ENCODE measurements at places on chromosomes 1 and 21.

DNA sequence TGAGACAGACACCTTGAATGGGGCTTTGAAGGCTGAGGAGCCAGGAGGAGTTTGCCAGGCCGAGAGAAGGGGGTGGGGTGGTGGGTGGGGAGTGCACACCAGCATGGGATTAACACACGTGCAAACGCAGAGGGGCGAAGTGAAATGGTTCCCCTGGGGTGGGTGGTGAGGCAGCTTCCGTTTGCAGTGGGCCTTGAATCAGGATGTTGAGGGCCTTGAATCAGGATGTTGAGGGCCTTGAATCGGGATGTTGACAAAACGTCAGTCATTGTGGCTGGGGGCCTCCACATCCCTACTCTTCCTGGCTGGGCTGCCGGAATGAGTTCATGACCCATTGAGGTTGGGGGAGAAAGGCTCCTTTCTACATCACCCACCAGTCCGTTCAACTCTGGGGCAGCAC lies 16.6 kb downstream of the LDLRAP1 start:
- no peak for DNase-seq

DNA sequence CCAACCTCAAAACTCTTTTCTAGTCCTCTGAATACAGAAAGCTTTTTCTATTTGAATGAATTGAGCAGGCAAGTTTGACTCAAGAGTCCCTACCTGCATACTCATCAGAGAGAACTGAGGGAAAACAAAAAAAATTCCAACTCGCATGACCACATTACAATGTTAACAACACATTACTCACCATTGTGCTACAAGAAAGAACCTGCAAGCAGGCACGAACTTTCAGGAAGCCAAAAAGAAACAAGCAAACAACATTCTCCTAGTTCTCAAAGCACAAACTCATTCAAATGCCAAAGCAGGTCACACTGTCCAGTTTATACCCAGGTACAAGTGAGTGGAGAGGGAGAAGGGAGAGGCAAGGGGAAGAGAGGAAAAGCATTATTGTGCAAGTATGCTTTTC lies 14.6 kb downstream of the OTUD7B start:
- DNase-seq = no peak

DNA sequence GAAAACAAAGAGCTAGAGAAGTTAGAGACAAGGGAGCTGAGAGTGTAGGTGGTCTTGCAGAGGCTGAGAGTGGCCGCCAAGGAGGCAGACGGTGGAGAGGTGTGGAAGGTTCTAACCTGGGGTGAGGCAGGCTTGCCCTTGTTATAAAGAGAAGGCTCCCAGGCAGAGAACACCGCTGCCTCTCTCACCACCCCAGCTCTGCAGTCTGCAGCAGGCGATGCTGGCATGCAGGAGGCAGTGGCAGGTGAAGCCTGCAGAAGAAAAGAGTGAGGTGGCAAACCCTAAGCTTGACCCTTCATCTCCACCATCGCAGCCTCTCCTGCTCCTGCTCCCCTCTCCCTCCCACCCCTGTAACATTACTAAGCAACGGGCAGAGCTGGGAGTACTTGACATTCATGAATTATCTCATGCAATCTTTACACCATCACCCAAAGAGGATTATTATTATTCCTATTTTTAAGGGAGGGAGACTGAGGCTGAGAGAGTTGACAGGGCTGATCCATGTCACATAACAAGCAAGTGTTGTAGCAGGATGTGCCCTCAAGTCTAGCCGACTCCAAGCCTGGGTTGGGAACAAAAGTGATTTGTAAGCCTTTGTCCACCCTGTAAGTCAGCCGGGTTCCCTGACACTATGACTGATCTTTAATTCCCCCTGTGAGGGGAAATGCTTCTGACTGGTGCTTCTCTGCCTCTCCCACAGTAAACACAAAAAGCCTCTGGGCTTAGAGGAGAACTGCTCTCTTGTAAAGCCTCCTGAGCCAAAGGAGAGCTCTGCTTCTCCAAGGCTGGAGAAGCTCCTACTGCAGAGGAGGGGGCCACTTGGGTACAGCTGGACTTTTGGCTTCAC lies 36.1 kb downstream of the KANK4 start:
- DNase-seq = no peak

- no peak for DNase-seq
These were observed 39.5 kb upstream of the STMN1 start for GRCh38 chr1:25945761-25946160.

DNA sequence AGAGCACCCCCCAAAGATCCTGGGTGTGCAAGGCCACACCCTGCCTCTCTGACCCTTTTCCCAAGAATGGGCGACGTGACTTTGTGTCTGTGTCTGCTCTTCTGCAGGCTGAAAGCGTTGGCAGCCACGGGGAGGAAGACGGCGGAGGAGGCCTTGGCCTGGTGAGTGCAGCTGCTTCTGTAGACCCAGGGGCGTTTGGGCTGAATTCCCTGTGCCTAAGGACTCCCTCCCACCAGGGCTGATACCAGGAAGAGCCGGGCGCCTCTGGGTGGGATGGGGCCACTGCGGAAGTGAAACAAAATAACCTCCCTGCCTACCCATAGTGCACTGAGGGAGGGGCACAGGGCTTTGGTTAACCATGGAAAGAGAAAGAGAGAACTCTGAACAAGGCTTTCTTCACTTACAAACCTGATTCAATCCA lies 2.5 kb downstream of the UBASH3A start:
- no peak for DNase-seq

DNA sequence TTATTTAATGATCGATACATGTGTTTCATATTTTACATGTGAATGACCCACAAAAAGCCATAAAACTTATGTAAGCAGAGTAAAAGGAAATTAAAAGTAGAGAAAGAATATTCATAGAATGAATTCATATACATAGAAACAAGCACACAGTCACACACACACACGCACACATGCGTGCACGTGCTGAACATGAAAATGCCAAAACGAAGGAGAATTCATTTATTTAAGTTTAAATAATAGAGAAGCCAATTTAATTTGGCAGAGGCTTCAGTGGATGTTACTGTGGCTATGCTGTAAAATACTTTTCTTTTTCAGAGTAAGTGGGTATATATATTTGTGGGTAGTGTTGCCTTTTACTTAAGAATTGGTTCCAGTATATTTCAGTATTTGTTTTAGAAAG lies 145.0 kb upstream of the C21orf91 start:
- DNase-seq = no peak

DNA sequence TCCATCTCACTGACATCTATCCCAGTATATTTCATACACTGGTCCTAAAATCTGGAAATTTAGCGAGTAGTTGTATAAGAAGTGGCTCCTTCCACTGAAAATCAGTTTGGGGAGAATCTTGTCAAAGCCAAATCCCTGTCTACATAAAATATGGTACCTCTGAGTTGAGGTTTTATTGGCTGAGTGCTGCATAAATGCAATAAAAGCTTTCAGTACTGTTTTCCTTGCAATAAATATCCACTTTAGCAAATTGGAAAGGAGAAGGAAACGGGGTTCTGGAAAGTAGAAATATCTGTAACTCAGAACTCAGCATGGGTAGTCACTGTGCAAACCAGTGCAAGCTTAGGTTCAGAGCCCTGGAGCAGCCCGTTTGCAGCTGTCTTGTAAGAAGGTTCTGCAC lies 580.2 kb downstream of the SMYD3 start:
- no peak for DNase-seq

GRCh38 chr1:183388735-183389134 lies 29.4 kb downstream of the NMNAT2 start:
- DNase-seq = no peak

DNA sequence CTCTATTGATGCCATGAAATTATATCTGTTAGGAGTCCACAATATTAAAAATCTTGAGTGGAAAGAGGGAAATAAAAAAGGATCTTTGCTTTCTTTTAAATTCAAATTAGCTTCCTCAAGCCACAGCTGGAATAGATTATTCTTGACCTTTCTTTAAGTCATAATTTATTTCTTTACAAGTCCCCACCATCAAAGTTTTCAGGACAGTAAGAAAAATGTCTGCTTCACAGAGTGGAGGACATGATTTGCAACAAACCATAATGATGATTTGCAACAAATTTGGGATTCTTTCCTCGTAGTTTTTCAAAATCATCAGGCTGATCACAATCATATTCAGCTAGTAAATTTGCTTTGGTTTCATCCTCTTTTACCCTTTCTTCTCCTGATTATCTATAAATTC lies 301.8 kb upstream of the NRIP1 start:
- DNase-seq = no peak

GRCh38 chr1:52102336-52103013 lies 39.4 kb upstream of the ZFYVE9 start:
- no peak for DNase-seq

DNA sequence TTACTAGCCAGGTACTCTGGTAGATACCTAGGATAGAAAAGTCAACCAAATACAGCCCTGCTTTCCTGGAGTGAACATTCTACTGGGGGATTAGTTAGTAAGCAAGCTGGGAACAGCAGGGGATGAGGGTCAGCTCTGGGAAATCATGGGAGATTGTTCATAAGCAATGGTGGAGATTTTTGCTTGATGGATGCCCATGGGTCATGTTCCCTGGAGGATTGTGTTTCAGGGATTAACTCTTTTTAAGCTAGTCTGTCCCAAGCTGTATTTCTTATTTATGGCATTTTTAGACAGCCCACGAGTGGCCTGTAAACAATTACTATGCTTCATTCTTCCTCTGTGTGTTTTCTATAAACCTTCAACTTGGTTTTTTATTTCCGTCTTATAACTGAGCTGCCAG lies 18.9 kb downstream of the CACHD1 start:
- no peak for DNase-seq

GRCh38 chr1:226808501-226808900 lies 61.9 kb upstream of the PSEN2 start:
- no peak for DNase-seq

Data from stimulated activated CD8-positive, alpha-beta memory T cell treated with anti-CD3 and anti-CD28 coated beads, Interleukin-2, amount 100 ng/mL, for 1 hour (primary cell).